Chondrocyte (in vitro differentiated cells): ENCODE measurements at places on chromosomes 6 and 20. TPM values are rescaled to one million over a fixed set of nuclear protein-coding genes. Genes with fewer than 3 reads are reported as not detected.
A peak's percentile ranks its signal among the peaks of the same experiment; 100 is the strongest.

GRCh38 chr6:43705996-43706395 lies 18.4 kb upstream of the MRPS18A start:
- H3K27ac ChIP-seq: peak overlapping the region; percentile 77
- H3K36me3 ChIP-seq: no peaks in the 10 kb centered on the region

DNA sequence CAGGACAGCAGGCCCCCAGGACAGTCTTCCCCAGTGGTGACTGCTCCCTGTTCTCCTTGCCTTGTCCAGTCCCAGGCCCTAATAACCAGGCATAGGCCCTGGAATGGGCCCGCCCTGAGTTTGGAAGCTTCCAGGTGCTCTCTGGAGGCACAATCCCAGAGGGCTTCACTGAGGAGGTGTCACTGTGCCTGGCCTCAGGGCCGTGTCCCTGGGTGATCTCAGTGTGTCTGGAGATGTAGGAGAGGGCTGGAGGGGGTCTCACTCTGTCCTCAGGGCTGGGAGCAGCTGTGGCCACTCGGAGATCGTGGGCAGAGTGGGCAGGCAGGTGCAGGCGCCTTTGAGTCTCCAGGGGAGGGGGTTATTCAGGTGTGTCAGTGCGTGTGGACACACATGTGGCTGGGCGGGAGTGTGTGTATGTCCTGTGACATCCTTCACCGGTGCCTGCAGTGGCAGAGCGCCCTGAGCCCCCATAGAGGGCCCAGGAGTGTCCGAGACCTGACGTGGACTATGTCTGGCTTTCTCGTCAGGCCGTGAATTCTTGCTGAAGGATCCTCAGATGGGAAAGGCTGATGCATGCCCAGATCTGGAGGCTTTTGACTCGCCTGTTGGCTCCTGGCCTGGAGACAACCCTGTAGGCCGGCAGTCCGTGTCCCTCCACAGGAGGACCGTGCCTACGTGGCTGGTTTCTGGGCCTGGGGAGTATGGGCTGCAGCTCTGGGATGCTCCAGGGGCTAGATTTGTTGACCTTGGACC lies 5.5 kb upstream of the NPBWR2 start:
- H3K4me3 ChIP-seq: no peak overlapping the region
- H3K4me1 ChIP-seq: no peaks in the 10 kb centered on the region

DNA sequence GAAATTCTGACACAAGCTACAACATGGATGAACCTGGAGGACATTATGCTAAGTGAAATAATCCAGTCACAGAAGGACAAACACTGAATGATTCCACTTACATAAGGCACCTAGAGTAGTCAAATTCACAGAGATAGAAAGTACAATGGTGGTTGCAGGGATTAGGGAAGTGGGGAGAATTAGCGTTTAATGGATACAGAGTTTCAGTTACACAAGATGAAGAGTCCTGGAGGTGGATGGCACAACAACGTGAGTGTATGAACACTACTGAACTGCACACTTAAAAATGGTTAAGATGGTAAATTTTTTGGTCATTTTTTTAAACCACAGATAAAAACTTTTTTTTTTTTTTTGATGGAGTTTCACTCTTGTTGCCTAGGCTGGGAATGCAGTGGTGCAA lies 24.7 kb downstream of the MOCS3 start:
- no peak for DNase-seq
- no peaks in the 10 kb centered on the region for H3K27me3 ChIP-seq
- no peaks in the 10 kb centered on the region for H3K36me3 ChIP-seq
- H3K27ac ChIP-seq: peak overlapping the region; percentile 1

GRCh38 chr6:7343546-7344475 lies 30.8 kb upstream of the SSR1 start:
- peaks cover 2% of the 10 kb centered on the region for H3K36me3 ChIP-seq
- no peaks in the 10 kb centered on the region for H3K27me3 ChIP-seq
- no peak overlapping the region for H3K4me3 ChIP-seq

GRCh38 chr6:129100164-129100563 lies 217.2 kb downstream of the LAMA2 start:
- peaks cover 1% of the 10 kb centered on the region for H3K27me3 ChIP-seq
- H3K27ac ChIP-seq: no peak overlapping the region
- H3K4me3 ChIP-seq: no peak overlapping the region

- no peaks in the 10 kb centered on the region for H3K4me1 ChIP-seq
- no peaks in the 10 kb centered on the region for H3K27me3 ChIP-seq
Measured at GRCh38 chr6:7939184-7939863, 28.7 kb upstream of the TXNDC5 start.

Gene ADGB
- total RNA-seq: not detected in 3 replicates

Gene CRYBG1
- total RNA-seq: 3.9 to 16.2 TPM (median 4.5 TPM) in 3 replicates

Gene BCAS1
- not detected in 3 replicates for total RNA-seq

Gene CLIC5
- total RNA-seq: not detected in 3 replicates

Gene PROKR2
- total RNA-seq: not detected in 3 replicates
